ENCODE measurements at places on chromosomes 11 and 22. TPM values are rescaled to one million over a fixed set of nuclear protein-coding genes. Genes with fewer than 3 reads are reported as not detected.

Gene UCP2
- 0.42 TPM for total RNA-seq

Gene GPR83
- not detected for total RNA-seq

Gene TTC12
- total RNA-seq: 16.6 TPM

Gene CTTN
- total RNA-seq: 264 TPM

Gene JAML
- total RNA-seq: not detected

Gene FAT3
- total RNA-seq: 0.44 TPM

Gene CCDC188
- total RNA-seq: not detected

Gene CRYBA4
- not detected for total RNA-seq

Gene NLRX1
- 9.9 TPM for total RNA-seq

Gene ZNF70
- 3.0 TPM for total RNA-seq

Gene RTN4R
- total RNA-seq: 19.3 TPM

Gene DRICH1
- 0.11 TPM for total RNA-seq

Gene GCAT
- total RNA-seq: 17.5 TPM

Gene KBTBD4
- total RNA-seq: 17.4 TPM

Gene SERPIND1
- not detected for total RNA-seq

Gene SYT8
- total RNA-seq: 18.1 TPM

Gene OR4C16
- total RNA-seq: not detected

Gene KCNK7
- 0.27 TPM for total RNA-seq

Gene P2RY2
- 6.3 TPM for total RNA-seq

Gene PKDREJ
- not detected for total RNA-seq

Gene CRY2
- 6.9 TPM for total RNA-seq

Gene HBE1
- not detected for total RNA-seq

Gene APOBEC3B
- 0.41 TPM for total RNA-seq

Gene WNT7B
- 41.8 TPM for total RNA-seq

Gene SLC22A8
- total RNA-seq: not detected

Data from foreskin keratinocyte (primary cell).